ENCODE measurements at places on chromosomes 11 and 22.
A peak's percentile ranks its signal among the peaks of the same experiment; 100 is the strongest.

DNA sequence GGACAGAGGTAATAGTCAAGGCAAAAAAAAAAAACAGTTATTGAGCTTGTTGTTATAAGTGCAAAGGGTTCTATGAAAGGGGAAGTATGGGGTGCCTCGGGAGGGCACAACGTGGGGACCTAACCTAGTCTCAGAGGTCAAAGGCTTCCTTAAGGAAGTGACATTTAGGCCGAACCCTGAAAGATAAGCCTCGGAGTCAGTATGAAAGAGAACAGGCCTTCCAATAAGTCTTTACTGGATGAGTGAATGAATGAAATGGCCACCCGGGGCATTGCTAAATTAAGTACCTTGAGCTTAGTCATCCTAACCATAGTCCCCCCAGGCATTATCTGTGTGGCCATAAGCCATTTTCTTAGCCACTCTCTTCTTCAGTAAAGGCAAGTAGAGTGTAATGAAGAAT, 19.7 kb downstream of the FLI1 start:
- no peak for DNase-seq

- DNase-seq: no peak
Observed at GRCh38 chr11:115462004-115462541, 42.1 kb downstream of the CADM1 start.

- DNase-seq: no peak
Observed at GRCh38 chr11:33896911-33897310, 5.0 kb upstream of the LMO2 start.

GRCh38 chr11:120974965-120975364, 48.9 kb upstream of the TBCEL start:
- no peak for DNase-seq

DNA sequence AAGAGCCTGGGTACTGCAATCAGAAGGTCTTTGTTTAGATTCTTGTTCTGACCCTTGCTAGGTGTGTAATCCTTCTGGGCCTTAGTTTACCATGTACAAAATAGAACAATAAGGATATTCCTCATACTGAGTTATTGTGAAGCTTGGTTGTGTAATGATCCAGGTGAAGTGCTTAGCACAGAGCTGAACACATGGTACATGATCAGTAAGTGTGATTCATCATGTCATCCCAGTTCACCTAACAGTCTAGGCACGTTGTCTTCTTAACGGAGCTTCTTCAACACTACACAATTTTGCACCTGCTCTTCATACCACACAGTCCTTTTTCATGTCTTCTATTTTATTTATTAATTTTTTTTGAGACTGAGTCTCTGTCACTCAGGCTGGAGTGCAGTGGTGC, 234.3 kb upstream of the TENM4 start:
- no peak for DNase-seq

GRCh38 chr11:65862941-65863888, 3.0 kb downstream of the MUS81 start:
- DNase-seq: no peak

DNA sequence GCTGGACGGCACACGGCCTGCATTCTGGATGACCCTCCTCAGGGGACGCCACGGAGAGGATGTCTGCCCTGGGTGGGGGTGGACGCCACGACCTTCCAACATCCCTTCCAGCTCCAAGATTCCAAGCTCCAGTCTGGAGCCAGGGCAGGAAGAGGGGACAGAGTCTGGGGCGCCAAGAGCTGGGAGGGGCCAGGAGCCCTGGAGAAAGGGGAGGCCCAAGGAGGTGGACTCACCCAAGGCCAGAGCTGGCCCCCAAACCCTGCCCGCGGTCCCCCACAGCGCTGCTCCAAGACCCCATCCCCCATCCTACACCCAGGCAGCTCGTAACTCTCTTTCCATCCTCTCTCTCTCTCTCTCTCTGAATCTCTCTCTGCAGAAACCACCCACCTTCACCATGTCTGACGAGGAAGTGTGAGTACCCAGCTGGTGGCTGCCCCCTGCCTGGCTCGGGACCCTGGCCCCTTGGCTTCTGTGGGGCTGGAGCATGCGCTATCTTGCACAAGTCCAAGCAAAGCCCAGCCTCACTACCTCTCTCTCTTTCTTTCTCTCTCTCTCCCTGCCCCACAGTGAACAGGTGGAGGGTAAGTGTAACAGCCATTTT, 3.1 kb downstream of the TNNT3 start:
- no peak for DNase-seq

- no peak for DNase-seq
Observed at GRCh38 chr11:8642196-8642841, 40.1 kb downstream of the TRIM66 start.

- no peak for DNase-seq
Observed at GRCh38 chr11:84836371-84836770, 790.8 kb downstream of the DLG2 start.

GRCh38 chr11:132655187-132655855, 877.0 kb downstream of the OPCML start:
- DNase-seq: no peak

DNA sequence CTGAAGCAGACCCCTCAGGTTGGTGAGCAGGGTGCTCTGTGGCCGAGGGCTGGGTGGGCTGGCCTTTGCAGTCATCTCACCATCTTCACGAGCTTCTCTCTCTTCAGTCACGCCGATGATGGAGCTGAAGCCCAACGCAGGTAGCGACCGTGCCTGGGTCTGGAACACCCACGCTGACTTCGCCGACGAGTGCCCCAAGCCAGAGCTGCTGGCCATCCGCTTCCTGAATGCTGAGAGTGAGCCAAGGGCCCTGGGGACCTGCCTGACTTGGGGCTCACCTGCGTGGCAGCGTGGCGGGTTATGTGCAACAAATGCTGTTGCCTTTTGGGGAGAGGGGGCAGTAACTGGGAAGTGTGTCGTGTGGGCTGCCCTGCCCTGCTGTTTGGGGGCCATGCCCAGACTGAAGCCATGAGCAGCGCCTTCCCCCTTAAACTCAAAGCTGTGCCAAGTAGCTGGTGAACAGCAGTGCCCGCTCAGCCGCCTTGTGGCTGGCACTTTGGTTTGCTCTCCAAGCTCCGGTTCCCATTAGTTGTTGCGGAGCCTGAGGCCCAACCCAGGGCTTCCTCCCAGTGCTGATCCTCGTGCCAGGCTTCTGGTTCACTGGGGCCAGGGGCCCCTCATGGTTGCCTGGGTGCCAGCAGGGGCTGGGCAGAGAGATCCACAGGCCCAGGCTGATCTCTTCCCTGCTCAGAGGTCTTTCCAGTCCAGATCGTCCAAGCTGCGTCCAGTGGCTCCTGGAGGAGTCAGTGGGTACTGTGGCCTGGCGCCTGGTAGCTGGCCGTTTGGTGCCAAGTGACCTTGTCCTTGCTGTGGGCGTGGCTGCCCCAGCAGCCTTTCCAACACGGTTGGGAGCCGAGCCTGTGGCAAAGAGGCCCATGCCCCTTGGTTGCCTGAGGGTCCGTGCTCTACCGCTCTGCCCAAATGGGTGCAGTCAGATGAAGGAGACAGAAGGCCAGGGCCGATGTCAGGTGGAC, 6.1 kb upstream of the ZDHHC8 start:
- no peak for DNase-seq

GRCh38 chr11:26847459-26847858, 125.6 kb upstream of the SLC5A12 start:
- no peak for DNase-seq

GRCh38 chr11:81787584-81788049, 946.0 kb downstream of the FAM181B start:
- DNase-seq: peak; percentile 58

- DNase-seq: no peak
Observed at GRCh38 chr22:49398646-49399045, 429.0 kb downstream of the BRD1 start.

- no peak for DNase-seq
Observed at GRCh38 chr22:31530823-31531195, 34.5 kb downstream of the SFI1 start.

DNA sequence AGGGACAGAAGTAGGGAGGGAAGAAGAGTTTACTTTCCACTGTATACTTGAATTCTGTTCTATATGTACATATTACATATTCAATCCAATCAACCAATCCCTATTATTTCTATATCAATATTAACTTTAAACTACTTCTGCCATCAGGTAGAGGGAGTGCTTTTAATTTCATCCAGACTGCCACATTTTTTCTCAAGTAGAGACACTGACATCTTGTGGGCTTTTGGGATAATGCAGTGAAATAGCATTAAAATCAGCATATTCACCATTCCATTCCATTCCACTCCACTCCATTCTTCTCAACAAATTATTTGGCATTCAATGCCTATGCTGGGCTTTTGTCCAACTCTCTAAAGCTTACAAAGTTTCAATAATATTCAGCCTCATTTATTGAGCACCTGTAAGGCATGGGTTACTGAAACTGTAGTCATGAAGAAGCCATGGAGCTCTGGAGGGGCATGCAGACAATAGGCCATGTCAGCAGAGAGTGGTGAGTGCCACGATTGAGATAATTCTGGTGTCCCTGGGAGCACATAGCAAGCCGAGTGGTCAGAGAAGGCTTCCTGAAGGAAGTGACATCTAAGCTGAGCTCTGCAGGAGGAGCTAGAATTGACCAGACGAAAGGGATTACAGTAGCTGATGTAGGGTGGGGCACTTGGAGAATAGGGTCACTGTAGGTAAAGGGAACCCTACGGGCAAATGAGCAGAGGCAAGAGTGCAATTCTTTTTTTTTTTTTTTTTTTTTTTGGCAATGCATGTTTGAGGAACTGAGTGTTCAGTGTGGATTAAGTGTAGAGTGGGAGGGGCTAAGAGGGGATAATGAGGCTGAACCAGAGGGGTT, 12.8 kb upstream of the CLPB start:
- DNase-seq: no peak

GRCh38 chr22:47615051-47615450, 852.6 kb downstream of the TBC1D22A start:
- DNase-seq: no peak

GRCh38 chr11:33585586-33586209, 114.9 kb downstream of the C11orf91 start:
- DNase-seq: no peak

DNA sequence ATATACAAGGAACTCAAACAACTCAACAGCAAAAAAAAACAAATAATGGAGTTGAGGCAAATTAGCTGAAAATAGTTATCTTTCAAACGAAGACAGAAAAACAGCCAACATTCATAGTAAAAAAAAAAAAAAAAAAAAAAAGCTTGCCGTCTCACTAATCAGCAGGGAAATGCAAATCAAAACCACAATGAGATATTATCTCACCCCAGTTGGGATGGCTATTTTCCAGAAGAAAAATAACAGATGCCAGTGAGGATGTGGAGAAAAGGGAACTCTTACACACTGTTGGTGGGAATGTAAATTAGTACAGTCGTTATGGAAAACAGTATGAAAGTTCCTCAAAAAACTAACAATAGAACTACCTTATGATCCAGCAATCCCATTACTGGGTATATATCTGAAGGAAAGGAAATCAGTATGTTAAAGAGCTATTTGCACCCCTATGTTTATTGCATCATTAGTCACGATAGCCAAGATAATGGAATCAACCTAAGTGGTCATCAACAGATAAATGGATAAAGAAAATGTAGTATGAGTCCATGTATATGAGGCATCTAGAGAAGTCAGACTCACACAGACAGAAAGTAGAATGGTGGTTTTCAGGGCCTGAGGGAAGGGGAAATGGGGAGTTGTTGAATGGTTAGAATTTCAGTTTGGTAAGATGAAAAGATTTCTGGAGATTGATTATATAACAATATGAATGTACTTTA, 56.0 kb downstream of the USP35 start:
- DNase-seq: no peak

- no peak for DNase-seq
Observed at GRCh38 chr11:83249972-83250593, 36.1 kb downstream of the CCDC90B start.

- no peak for DNase-seq
Observed at GRCh38 chr11:132988411-132988810, 543.9 kb downstream of the OPCML start.

DNA sequence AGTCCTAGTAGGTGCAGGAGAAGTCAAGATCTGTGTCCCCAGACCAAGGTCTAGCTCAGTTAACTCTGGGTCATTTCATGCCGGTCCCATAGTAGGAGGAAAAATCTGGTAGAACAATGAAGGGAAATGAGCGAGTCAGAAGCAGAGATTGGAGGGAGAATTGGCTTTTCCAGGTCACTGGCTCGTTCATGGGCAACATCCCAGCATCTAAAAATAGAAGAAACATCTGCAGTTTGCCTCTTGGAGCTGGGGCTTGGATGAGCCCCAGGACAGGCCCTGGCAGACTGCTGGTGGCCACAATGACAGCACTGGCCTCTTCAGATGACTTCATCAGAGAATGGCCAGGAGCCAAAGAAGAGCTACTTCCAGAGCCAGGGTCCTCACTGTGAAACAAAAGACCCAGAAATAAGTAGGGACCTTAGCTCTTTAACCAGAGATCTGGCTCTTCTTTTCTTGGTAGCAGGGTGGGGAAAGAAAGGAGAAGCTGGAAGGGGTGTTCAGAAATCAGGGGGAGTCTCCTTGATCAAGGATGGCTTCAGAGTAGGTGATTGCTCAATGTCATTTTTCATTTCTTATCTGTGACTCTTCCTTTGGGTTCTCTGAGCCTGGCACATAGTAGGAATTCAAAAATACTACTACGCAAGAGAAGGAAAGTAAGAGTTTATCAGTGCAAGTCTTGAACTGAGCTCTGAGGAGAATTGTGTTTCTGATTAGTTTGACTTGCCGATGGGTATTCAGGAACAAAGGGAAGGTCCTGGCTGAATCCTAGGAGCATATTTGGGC, 102.6 kb downstream of the TMPRSS5 start:
- no peak for DNase-seq

DNA sequence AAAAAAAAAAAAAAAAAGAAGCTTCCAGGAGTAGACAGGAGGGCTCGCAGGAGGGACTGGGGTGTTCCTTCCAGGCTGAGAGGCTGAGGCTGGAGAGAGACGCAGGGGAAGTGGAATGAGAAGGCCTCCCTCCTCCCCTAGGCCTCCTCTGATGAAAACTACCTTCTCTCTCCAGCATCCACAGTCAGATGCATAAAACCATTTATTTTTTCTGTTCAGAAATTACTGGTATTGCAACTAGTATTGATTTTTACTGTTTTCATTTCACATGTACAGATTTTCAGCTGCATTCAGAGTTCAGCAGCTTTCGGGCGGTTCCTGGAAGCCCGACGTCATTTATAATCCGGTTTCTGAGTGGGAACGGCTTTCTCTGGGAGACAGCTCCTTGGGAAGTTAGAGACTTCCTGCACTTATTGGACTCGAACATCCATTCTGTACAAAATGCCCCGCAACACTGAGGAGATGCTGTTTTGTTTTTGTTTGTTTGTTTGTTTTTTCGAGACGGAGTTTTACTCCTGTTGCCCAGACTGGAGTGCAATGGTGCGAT, 6.9 kb upstream of the NFAM1 start:
- DNase-seq: no peak

- DNase-seq: no peak
Observed at GRCh38 chr22:46764779-46765485, 2.5 kb downstream of the TBC1D22A start.
